ENCODE measurements at places on chromosomes 7 and 10.

DNA sequence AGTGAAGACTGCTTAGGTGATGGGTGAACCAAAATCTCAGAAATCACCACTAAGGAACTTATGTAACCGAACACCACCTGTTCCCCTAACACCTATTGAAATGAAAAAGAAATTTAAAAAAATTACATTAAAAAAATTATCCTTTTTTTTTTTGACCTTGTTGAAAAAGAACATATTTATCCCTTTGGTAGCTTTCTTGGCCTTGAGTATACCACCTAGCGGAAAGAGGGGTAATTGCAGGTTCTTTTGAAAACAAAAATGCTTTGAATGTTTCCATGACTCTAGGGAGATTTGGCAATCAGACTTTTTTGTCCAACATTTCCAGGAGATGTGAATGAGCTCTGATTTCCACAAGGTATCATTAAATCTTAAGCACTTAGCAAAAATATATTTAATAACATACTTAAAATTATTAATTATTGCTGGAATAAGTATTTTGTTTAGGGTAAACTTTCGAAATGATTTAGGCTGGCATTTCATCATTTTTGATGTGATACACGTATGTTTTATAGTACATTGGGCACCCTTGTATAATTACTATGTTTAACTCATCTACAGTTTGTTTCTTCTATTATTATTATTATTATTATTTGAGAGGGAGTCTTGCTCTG, 47.0 kb upstream of the ELMO1 start:
- DNase-seq: peak; percentile 54

GRCh38 chr10:108180878-108181277, 1016.4 kb upstream of the SORCS1 start:
- no peak for DNase-seq

DNA sequence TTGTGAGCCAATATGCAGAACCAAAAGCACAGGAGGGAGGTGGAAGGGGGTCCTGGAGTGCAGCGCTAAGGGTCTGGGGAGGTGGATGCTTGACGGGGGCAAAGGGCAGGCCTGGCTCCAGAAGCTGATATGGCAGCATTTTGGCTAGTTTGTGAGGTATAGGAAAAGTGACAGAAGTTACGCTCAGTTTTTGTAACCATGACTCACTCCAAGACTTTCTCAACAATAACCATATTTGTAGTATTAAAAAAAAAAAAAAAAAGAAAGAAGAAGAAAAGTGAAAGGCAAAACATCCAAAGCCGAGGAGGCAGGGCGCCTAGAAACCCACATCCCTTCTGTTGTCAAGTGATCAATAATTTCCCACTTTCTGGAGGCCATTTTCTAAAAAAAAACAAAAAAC, 92.3 kb downstream of the RNF216 start:
- DNase-seq: peak; percentile 47

DNA sequence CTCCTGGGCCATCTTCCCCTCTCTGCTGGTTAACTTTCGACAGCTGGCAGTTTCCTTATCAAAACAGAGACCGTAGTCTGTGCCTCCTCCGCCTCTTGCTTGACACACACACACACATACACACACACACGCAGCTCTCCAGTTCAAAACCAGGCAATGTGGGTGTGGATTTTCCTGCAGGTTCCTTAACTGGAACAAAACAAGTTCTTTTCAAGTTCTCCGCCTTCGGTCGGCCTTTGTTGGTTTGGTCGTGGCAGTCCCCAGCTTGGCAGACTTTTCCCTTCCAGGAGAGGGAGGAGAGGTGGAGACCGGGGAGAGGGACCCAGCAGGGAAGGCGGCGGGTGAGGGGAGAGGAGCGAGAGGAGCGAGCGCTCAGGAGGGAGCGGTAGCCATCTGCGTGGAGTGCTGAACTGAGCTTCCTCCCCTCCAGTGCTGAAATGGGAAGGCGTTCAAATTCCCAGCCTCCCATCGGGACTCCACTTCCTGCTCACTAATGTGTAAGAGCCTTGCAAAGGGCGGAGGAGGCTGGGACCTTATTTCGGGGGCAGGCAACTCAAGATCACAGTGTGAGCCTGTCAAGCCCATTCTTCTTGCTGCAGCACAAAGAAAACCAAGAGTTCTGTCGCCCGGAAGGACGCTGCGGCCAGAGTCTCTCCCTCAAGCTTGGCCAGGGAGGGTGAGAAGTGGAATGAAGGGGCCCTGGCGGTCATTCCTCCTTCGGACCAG, 120.6 kb downstream of the PRPF18 start:
- no peak for DNase-seq

DNA sequence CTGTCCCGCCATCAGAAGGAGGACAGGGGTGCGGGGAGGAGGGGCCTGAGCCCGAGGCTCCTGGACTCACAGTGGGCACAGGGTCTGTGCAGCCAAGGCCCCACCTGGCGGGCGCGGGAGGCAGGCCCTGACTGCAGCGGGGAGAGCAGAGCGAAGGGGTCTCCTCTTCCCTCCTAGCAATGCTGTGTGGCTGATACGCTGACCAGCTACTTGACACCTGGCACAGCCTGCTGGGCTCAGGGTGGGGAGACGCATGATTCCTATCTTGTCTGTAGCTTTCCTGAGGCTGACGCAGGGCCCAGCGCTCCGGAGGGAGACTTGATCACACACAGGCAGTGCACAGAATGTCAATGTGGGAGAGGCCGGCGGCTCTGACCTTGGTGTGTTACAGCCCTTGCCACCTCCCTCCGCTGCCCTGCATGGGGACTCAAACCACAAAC, 174.9 kb downstream of the ELFN1 start:
- no peak for DNase-seq

DNA sequence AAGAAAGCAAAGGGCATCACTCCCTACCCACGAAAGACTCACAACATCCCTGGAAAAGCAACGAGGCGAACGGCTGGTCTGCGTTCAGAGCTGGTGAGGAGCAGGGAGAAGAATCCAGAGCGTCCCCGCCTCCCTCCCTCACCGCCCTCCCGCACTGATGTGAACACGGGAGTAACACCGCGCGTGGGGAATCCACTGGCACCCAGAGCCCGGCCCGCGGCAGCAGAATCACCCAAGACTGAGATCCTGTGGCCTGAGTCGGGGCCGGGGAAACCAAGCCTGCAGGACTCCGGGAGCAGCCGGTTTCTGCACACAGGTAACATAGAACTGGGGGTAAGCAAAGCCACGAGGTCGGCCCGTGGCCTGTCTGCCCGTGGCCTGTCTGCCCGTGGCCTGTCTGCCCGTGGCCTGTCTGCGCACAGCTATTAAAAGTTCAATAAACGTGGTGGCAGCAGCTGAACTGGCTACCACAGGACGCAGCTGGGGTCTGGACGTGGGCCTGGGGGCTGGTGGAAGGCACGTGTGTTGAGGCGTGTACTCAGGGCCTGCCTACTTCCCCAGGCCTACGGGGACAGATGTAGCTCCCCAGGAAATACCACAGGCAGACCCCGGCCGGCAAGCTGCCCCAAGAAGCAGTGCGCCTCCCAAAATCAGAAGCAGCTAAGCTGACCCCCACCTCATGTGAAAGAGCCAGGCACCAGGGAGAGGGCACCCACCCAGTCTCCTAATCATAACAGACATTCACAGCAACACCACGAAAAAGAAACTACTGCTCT, 23.0 kb downstream of the DIP2C start:
- no peak for DNase-seq

DNA sequence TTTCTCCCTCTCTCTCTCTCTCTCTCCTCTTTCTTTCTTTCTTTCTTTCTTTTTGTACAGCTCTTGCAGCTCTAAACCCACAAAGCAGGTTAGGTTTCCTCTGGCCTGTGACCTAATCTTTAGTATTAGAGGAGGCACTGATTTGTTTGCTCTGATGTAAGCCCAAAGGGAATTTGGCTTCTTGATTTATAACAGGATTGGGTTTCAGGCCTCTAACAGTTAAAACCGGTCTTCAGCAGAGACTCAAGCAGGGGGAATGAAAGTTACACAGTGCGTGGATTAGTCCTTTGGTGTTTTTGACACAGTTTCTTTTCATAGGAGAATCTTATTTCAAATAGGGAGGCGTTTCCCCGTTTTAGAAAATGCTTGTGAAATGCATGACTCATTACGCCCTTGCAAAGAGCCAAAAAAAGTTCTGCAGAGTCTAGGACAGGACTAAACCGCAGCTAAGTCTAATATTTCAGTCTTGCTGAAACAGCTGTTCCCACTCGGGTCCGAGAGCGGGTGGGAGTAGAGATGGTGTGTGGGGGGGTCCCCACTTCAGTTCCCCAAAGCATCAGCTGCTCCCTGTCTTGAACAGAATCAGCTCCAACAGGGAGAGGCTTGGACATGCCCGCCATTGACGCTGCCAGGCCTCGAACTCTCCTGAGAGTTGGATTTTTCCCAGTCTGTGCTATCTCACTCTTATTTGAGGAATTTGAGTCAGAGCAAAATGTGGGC, 296.5 kb upstream of the PITRM1 start:
- no peak for DNase-seq

DNA sequence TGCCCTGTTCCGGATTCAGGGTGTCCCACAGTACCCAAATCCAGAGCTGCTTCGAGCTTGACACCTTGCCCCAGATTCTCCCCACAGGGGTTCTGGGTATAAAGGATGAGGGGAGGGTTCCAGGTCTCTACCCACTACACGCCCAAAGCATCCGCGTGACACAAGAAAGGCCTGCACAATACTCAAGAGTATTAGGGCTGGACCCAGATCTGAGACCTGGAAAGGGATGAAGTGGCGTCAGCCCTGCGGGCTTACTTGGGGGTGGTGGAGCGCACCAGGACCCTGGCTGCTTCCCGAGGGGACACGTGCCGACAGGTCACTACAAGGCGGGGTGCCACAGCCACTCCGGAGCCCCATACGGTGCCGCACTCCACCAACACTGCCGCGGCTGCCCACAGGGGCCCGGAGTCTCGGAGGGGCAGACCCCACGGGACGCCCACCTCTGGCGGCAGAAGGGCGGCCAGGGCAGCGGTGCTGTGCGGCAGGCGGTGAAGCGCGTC, 1.3 kb downstream of the TYSND1 start:
- peak; percentile 14 for DNase-seq

DNA sequence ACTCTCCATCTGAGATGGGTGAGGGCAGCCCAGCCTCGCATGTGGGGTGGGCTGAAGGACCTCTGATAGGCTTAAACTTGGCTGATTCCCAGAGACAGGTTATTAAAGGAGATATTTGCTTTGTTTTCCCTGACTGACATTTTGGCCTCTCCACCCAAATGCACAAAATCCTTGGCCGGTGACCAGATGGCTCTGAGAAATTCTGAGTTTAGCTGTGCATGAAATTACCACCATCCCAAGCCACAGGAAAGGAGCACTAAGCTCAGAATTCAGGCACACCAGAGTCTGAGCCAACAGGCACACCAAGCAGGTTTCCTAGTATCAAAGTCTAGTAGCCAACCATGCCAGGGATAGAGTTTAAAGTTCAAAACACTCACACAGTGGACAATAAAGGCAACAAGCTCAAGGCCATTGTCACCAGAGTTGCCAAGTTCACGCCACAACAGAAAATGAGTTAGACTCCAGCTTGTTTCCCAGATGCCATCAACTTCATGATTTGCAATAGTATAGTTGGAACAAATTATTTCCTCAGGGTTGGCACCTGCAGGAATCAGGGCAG, 387.6 kb downstream of the KCNMA1 start:
- no peak for DNase-seq

- no peak for DNase-seq
Measured at GRCh38 chr10:31090894-31091607, 59.4 kb upstream of the ZNF438 start.

- DNase-seq: no peak
Measured at GRCh38 chr10:11045995-11046775, 28.5 kb downstream of the CELF2 start.

- no peak for DNase-seq
Measured at GRCh38 chr7:50795253-50795652, 12.6 kb upstream of the GRB10 start.

Measured in CD4-positive, alpha-beta T cell treated with Interferon alpha-2 for 1 hour (primary cell).